Activated CD4-positive, alpha-beta T cell treated with anti-CD3 and anti-CD28 coated beads, Interleukin-2, amount 10 ng/mL, durations not matched to agents 7 days and 5 days (primary cell): ENCODE measurements at places on chromosomes 7 and 10. TPM values are rescaled to one million over a fixed set of nuclear protein-coding genes. Genes with fewer than 3 reads are reported as not detected.
A peak's percentile ranks its signal among the peaks of the same experiment; 100 is the strongest.

DNA sequence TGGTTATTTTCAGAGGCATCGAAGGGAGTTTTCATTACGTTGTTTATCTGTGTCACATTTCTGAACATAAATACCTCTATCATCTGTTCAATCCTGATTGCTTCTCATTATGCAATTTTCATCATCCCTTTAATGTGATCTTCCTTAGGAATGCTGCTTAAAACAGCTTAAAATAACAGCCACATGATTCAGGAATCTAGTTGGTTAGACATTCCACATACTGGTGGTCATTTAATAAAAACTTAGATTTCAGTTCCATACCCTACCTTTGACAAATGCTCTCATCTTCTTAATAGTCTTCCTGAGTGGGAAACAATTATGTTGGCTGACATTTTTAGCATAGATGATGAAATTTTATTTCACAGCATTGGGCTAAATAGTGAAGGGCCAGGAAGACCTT is 191.3 kb upstream of the CDCA7L start:
- DNase-seq: no peak

DNA sequence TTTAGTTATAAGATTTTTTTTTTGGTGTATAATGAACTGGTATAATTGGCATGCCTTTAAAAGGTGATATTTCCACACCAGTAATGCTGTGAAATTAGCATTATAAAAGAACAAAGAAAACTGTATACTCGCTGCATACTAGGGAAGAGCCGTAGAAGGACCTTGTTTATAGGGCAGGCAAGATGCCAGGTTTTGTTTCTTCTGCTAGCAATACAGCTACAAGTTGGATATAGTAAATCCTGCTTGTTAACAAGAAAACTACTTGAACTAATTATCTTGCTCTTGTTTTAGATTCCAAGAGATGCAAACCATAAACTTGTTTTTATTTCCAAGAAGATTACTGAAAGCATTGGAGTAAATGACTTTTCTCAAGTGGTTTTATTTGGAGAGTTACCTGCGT is 1.9 kb downstream of the DNAH11 start:
- DNase-seq: no peak

- no peak for DNase-seq
Measured at GRCh38 chr7:2528481-2529095, 9.0 kb downstream of the LFNG start.

- no peak for DNase-seq
Measured at GRCh38 chr10:119455609-119456434, 86.7 kb downstream of the RGS10 start.

- no peak for DNase-seq
Measured at GRCh38 chr7:21966271-21966670, 20.6 kb upstream of the CDCA7L start.

The PIK3CG gene
- 51.6 TPM for total RNA-seq

The ASAH2 gene
- total RNA-seq: 2.4 TPM

GRCh38 chr7:36306722-36307121 is 82.9 kb upstream of the ANLN start:
- DNase-seq: no peak

GRCh38 chr7:2080477-2080876 is 152.3 kb downstream of the MAD1L1 start:
- no peak for DNase-seq

The AS3MT gene
- 0.60 TPM for total RNA-seq

The ABCA13 gene
- 0.07 TPM for total RNA-seq

The CTAGE6 gene
- 0.42 TPM for total RNA-seq

DNA sequence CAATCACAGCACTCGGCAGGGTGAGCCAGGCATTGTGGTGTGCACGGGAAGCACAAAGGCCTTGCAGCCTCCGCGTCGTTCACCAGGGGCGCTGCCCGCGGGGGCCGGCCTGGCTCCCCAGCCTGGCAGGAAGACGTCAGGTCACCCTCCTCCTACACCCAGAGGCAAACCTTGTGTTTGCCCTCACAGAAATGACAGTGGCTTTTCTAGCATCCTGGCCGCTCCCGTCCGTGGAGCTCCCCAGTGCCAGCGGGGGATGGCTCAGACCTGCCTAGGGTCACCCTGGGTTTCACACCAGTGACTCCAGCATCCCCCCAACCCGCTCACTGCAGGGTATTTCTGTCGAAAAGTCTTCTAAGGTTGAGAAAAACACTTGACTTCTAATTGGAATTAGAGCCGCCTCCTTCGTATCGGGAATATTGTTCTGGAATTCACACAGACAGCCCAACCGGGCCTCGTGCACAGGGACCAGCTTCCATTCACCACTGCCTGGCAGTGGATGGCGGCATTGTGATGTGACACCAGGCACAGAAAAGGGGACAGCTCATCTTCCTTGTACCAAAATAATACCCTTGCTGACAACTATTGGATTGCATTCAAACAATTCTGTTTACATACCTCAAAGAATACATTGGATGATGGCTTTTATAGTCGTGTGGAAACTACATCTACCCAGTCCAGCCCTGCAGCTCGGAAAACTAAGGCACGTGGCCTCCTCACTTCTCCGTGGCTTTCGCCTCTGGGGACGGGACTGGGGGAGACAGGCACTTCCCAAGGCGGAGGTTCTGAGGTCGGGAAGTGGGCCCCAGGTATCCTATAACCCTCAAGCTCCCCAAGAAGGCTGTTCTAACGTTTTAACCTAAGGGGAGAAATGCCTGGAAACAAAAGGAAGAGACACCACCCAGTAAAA is 109.0 kb downstream of the EBF3 start:
- DNase-seq: no peak

- no peak for DNase-seq
Measured at GRCh38 chr10:47287365-47287802, 12.6 kb upstream of the GDF10 start.

GRCh38 chr7:37031571-37032257 is 307.4 kb upstream of the AOAH start:
- peak; percentile 9 for DNase-seq

The ANKRD1 gene
- total RNA-seq: not detected

DNA sequence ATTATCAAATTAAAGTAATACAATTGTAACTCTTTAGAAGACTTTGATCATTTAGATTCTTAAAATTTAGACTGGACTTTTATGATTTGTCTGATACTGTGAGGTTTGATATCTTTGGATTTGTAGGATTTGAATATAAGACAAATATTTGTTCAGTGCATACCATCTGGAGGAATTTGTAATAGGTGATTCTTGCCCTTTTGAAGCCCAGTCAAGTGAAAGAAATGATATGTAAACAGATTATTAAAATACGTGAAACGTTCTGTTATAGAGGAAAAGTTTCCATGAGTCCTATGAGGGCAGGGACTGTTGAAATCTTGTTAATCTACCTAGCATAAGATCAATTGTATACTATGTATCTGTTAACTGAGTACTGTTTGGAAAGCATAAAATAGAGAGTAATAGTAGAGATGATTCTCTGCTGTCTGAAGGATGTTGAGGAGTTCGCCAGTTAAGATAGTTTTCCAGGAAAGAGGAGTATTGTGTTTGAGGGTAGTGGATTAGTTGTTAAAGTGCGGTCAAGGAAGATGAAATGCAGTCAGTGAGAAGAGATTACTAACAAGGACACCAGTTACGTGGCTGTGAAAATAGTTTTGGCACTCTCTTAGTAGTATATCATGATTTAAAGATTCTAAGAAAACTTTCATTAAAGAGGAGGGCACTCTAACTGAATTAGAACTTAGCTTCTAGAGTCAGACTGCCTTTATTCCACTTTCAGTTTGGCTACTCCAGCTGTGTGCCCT is 14.4 kb downstream of the PDCD4 start:
- DNase-seq: no peak

The KCP gene
- 0.10 TPM for total RNA-seq

- DNase-seq: no peak
Measured at GRCh38 chr7:139875821-139876241, 46.8 kb downstream of the TBXAS1 start.

GRCh38 chr7:28488061-28488791 is 75.9 kb downstream of the CREB5 start:
- DNase-seq: no peak

DNA sequence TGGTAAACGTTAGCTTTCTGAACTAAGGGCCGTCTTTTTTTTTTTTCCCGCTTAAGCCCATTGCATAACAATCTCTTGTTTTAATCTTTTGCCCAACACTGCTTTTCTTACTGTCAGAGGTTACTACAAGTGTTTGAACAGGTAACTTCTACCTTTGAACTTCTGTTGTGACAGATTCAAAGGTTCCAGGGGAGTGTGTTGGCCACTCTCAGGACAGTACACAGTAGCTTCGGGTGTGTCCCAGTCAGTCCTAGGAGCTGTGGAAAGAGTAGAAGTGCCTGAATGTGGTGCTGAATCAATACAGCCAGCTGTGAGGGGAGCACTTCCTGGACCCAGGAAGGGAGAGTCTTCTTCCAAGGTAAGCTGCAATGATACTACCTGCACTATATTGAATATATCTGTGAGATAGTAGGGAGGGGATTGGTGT is at the start of gene ACSL5:
TSS of gene ACSL5 (plus strand) at position 205 of the 427 bp plus-strand sequence. CDS start 20,831 bp downstream, outside the sequence.
- DNase-seq: no peak

- no peak for DNase-seq
Measured at GRCh38 chr10:122034149-122034756, 45.3 kb downstream of the TACC2 start.

The TMED4 gene
- total RNA-seq: 78.3 TPM

DNA sequence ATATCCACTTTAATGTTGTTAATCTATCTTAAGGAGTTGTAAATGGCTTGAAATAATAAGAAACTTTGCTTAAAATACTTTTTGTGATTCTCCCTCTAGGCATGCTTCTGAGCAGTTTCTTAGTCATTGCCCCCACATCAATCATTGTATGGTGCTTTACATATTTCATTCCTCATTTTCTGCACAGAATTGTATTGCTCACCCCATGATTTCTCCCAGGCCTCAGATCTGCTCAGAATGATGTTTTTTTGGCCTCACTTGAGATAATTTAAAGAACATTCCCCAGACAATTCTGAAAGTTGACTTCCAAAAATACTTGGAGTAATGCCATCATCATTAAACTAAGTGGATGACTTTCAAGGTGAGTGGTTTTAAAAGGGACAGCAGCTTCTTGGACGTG is 82.1 kb upstream of the PRPS1L1 start:
- DNase-seq: no peak

The TBL2 gene
- total RNA-seq: 28.2 TPM

DNA sequence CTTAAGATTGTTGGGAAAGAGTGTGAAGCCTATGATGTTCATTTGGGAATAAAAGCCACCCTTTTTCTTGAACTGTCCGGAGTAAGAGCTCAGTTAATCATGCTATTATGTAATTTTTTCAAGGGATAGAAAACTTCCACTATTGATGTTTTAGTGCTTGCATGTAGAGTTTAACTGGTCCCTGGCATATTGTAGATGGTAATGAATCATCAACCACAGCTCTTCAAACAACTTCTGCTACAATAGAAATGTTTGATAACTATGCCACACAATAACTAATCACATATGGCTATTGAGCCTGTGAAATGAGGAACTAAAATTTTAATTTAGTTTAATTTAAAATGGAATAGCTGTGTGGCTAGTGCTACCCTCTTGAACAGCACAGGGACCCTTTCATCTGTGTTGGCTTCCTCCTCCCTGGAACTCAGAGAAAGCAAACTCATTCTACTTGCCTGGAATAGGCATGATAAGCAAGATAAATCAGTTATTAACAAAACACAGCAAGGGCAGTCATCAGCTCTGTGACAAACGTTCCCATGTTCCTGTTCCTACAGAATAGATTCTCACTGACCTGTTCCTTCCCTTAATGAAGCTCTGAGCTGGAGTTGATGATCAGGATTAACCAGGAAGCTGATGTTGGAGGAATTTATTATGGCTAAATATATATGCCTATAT is 4.9 kb upstream of the SRI start:
- DNase-seq: no peak

DNA sequence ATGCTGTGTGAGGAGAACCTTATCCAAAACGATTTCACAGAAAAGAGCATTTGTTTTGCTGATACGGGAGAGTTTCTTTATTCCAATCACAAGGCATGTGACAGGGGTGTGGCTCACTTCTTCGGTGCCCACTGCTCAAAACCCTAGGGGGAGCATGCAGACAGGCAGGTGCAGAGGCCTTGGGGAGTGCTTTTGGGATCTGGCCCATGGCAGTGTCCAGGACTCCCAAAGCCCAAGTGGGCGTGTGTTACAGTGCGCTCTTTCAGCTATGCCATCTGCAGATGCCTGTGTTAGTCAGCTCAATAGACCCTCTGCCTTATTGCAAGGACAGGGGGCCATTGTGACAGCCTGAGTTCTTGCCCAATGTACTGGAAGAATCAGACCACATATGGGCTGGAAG is 94.8 kb downstream of the CSTF2T start:
- no peak for DNase-seq

DNA sequence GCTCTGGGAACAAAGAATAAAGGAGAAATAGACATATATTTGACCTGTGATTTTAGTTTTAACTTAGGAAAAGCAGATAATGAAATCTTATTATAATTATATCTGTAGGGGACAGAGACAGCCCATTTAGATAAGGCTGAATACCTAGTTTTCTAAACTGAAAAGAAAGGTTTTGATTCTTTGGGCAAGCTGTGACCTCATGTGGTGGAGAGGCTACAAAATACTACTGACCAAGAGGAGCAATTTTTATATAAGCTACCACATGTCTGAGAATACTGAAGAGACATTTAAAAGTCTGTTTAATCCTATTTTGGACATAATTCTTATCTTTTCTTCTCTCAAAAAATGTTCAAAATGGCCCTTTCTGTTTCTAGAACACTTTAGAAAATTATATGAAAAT is 271.0 kb downstream of the MTERF1 start:
- DNase-seq: no peak

The SYT15B gene
- 0.19 TPM for total RNA-seq
